ENCODE measurements at places on chromosomes 1 and 21.

- peak; percentile 32 for DNase-seq
Measured at GRCh38 chr1:28359592-28360239, 9.8 kb upstream of the PHACTR4 start.

GRCh38 chr1:8078176-8078671 is 52.1 kb upstream of the ERRFI1 start:
- DNase-seq = no peak

DNA sequence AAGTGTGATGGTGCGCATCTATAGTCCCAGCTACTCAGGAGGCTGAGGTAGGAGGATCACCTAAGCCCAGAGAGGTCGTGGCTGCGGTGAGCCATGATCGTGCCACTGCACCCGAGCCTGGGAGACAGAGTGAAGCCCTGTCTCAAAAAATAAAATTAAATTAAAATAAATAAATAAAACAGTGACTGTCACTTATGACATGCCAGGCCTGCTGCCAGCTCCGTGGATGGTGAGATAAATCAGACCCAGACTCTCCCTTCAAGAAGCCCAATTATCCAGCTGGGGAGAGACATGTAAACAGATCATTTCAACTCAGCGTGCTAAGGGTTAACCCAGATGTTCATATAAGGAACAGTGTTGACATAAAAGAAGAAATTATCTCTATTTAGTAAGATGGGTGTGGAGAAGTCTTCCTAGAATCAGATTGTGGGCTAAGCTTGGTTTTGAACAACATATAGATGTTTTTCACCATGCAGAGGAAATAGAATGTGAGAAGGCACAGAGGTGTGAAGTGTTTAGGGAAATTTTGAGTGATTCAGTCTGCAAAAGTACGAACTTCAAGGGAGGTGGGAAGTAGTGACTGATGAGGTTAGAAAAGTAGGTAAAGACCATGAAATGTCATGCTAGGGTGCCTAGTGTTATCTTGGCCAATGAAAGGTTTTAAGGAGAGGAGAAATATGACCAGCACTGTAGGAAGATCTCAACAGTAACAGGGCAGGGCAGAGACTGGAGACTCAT is 18.3 kb downstream of the YARS1 start:
- DNase-seq = no peak

GRCh38 chr1:165697491-165697880 is 876 bp downstream of the ALDH9A1 start:
- DNase-seq = no peak

GRCh38 chr1:30106125-30106524 is 617.3 kb downstream of the MATN1 start:
- DNase-seq = no peak

DNA sequence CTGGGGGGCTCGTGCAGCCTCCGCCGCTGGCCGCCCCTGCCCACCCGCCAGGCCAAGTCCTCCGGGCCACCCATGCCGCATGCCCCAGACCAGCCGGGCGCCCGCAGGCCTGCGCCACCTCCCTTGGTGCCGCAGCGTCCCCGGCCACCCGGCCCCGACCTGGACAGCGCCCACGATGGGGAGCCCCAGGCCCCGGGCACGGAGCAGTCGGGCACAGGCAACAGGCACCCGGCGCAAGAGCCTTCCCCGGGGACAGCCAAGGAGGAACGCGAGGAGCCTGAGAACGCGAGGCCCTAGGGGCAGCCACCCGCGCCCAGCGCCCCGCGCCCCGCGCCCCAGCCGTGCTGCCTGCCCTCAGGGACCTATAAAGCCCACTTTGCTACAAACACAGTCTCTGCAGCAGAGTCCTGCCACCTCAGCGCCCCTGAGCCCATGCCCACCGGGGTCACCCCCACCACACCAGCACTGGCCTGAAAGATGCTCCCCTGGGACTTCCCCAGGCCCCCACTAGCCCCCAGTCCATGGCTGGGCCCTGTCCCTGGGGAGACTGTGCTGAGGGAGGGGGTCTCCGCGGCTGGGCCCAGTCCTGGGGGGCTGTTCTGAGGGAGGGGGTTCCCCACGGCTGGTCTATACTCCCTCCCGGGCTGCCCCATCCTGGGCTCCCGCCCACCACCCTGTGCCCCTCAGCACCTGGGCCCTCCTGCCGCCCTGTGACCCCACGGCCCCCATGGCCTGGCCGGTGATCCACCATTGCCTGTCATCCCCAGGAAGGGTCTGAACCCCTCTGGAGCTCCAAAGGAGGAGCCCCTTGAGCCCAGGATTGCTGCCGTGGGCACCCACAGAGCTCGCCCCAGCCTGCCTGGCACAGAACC is 8.6 kb downstream of the TNFRSF18 start:
- no peak for DNase-seq

GRCh38 chr1:150224983-150225382 is 10.9 kb downstream of the ANP32E start:
- no peak for DNase-seq

DNA sequence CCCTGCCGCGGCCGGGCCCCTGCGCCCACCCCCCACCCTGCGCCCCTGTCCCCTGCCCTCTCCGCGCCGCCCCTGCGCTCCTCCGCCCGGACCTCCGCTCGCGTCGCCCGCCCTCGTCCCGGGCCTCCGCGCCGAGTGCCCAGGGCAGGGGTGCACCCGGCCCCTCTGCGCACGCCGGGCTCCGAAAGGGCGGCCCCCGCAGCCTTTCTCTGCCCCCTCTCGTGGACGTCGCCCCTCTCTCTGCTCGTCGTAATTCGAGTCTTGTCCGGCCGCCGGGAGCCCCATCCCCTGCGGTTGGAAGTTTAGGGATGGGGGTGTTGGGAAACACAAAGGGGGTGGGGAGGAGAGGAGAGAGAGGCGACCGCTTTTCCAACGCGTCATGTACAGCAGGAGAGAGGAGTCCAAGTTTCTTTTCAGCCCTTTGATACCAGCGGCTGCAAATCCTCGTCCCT is 407 bp downstream of the GALNT2 start:
- no peak for DNase-seq

- DNase-seq = no peak
Measured at GRCh38 chr1:67869233-67869632, 36.0 kb upstream of the GNG12 start.

- DNase-seq = peak; percentile 74
Measured at GRCh38 chr1:91885716-91886506, at the start of gene TGFBR3. TGFBR3 (minus strand) TSS chr1:91886151; CDS start chr1:91861531, 24,620 bp downstream.

GRCh38 chr1:186014370-186015037 is 280.3 kb downstream of the HMCN1 start:
- no peak for DNase-seq

- no peak for DNase-seq
Measured at GRCh38 chr1:89195476-89195875, 3.3 kb downstream of the GBP4 start.

DNA sequence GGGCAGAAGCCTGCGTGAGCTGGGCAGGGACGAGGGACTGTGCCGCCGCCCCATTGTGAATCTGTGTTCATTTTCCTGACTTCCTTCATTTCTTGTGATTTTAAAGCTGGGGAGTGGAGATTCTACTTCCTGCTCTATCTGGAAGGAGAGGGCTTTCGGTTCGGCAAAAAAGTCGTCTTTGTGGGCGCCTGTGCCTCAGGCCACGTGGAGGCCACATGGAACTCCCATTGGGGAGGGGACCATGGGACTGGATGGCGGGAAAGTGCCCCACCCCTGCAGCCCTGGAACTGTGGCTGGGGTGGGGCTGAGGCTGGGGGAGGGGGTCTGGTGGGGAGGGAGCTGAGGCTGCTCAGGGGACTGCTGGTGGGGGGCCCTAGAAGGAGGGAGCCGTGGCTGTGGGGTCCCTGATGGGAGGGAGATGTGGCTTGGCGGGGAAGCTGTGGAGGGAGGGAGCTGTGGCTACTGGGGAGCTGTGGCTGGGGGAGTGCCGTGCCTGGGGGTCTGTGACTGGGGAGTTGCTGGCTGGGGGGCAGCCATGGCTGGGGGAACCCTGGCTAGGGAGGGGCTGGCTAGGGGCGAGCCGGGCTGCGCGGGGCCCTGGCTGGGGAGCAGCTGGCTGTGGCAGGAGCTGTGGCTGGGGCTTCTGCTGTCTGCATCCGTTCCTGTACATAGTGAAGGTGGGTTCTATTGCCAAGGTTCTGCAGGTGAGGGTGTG is 31.5 kb downstream of the COL18A1 start:
- no peak for DNase-seq

DNA sequence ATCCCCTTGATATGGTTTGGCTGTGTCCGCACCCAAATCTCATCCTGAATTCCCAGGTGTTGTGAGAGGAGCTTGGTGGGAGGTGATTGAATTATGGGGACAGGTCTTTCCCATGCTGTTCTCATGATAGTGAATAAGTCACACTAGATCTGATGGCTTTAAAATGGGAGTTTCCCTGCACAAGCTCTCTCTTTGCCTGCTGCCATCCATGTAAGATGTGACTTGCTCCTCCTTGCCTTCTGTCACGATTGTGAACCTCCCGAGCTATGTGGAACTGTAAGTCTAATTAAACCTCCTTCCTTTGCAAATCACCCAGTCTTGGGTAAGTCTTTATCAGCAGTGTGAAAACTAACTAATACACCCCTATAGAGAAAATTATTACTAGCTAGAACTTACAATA is 959.5 kb upstream of the ADGRL2 start:
- no peak for DNase-seq

GRCh38 chr1:4851385-4852065 is 197.1 kb downstream of the AJAP1 start:
- no peak for DNase-seq

DNA sequence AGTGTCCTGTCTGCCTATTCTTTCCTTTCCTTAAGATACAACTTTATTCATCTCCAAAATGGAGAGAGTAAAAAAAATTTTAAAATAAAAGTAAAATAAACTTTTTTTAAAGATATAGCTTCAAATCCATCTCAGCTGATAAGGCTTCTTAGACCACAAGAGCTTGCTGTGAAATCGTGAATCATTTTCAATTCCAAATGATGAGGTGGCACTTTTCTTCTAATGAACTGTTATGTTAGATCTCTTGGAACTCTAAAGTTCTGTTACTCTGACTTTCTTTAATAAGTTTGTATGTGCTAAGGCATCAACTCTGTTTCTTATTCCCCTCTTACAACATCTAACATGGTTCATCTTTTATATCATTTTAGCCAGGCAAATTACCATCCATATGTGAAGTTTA is 4.5 kb downstream of the SH3GLB1 start:
- DNase-seq = no peak

DNA sequence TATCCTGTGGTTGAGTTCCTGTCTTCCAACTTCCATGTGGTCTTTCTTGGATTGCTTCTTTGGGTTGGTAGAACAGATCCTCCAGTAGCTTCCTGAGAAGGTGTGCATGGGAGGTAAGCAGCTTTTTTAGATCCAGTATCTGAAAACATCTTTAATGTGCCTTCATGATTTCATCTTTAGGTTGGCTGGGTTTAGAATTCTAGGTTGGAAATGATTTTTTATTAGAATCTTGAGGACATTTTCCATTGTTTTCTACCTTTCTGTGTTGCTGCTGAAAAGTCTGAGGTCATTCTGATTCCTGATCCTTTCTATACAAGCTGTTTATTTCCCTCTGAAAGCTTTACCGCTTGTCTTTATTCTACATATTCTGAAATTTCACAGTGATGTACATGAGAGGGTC is 94.8 kb downstream of the PEX14 start:
- no peak for DNase-seq

DNA sequence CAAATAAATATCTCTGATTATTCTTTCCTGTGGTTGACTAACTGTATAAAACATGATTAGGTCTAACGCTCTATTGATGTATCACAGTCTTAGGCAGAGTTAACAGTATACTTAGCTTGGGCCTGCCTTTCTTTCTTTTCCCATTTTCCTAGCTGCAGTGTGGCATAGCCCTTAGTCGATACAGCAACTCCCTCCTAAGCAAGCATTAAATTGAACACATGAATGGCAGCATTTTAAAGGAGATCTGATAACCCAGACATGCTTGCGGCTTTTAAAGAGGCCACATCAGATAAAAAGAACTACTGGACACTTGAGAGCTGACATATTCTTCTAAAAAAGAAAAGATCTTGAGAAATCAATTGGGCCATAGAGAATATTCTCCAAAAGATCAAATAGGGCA is 312.0 kb upstream of the TMPRSS15 start:
- DNase-seq = no peak

- DNase-seq = no peak
Measured at GRCh38 chr1:67496329-67496728, 66.1 kb upstream of the SERBP1 start.

DNA sequence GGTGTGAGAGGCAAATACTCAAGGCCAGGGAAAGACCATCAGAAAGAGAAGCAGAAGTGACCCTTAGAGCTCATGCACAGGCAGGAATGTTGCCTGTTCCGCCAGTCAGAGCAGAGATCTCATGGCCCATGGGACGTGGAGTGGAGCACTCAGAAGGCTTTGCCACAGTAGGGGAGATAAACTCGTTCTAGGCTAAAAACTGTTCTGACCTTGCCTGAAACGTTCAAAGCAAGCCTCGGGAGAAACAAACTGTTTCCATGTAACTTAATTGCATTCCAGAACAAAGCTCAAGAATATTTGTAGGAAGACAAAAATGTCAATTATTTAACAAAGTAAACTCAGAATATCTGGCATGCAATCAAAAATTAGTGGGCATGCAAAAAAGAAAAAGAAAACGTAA is 20.7 kb upstream of the SLC19A1 start:
- no peak for DNase-seq

DNA sequence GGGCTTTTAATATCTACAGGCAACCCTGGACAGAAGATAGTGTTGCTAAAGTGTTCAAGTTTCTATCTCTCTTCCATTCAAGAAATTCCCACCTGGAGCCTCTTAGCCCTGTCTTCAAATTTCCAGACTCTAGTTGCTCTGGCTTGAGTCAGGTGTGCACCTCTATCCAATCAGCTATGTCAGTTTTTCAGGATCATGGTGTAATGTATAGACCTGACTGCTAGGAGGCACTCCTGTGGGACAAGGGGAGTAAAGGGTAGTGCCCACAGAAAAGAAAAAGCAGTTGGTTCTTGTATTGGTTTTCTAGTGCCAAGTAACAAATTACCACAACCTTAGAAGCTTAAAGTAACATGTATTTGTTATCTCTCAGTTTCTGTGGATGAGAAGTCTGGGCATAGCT is 6.2 kb upstream of the ZRANB2 start:
- DNase-seq = no peak

DNA sequence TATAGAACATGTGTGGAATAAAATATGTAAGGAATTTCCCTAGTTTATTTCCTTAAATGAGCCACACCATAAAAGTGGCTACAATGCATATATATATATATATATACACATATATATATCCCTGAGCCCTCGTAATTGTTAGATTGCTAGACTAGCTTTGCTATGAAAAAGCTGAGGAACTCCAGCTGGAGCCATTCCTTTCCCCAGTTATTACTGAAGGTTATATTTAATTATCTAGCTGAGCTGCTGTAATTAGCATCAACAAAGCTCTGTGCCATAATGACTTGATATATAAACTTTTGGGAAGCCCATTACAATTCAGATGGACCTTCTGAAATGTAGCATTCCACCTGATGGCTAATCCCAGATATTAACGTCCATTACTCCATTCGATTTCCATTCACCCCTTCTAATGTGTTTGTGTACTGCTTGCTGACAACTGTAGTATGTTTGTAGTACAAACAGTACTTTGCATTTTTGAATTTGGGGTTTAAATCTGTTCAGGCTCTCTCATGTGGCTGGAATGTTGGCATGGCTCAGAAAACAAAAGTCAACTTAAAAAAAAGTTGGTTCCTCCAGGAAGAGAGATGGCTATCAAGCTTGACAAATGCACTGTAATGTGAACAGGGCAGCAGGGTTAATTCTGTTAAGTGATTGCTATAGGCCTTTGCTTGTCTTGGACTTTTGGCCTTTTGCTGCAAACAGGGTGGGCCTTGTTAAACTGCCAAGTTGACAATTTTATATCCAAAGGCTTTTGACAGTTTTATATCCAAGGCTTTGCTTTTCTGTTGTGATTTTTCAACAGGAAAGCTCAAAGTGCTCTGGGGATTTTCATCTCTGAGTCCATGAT is 170.0 kb downstream of the LTN1 start:
- no peak for DNase-seq
